Neural crest cell (in vitro differentiated cells): ENCODE measurements at places on chromosomes 3 and 15.

- DNase-seq: no peak
These were observed 39.4 kb downstream of the CLDN18 start for GRCh38 chr3:138049157-138049919.

DNA sequence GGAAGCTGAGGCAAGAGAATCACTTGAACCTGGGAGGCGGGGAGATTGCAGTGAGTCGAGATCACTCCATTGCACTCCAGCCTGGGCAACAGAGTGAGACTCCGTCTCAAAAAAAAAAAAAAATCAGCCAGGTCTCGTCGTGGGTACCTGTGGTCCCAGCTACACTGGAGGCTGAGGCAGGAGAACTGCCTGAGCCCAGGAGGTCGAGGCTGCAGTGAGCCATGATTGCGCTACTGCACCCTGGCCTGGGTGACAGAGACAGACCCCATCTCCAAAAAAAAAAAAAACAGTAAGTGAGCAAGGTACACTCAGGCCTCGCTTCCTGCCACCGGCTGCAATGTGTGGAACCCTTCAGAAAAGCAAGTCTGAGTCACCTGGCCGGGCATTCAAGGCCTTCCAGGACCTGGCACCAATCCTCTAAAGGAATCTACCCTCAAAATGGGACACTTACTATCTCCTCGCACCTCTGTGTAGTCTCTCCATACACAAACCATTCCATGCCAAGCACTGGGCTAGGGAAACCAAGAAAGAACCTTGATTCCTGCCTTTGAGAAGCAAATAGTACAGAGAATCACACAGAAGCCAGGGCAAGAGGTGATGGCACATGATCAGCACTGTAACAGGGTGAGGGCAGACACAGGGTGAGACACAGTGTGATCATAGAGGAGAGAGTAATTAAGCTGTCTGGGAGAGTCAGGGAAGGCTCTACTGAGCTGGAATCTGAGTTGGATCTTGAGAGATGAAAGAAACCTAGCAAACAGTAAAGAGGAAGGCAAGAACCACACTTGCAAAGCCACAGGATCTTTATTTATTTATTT lies 9.7 kb downstream of the SCAMP2 start:
- DNase-seq: no peak

GRCh38 chr3:34140616-34141015 lies 342.2 kb downstream of the PDCD6IP start:
- DNase-seq: no peak

DNA sequence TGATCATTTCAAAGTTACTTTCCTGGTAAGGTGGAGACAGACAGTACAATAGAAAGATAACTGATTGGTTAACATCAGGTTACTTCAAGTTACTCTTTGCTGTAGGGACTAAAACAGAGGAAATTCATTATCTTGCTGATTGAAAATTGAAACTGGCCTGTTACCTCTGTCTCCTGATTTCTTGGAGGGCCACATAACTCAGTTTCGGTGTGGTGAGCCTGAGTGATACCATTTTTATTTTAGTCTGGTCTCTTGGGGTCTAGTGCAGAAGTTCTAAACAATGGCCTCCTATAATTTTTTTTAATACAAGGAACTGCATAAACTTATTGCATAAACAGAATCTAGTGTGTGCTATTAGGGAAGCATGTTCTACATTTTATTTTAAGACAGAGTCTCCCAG lies 1.2 kb upstream of the ICE2 start:
- no peak for DNase-seq

- DNase-seq: no peak
These were observed 25.5 kb upstream of the CP start for GRCh38 chr3:149247008-149247710.

- DNase-seq: no peak
These were observed 36.3 kb downstream of the PRICKLE2 start for GRCh38 chr3:64188810-64189560.

- DNase-seq: no peak
These were observed 270.9 kb downstream of the ERC2 start for GRCh38 chr3:56197259-56197965.
